ENCODE measurements at places on chromosomes 1 and 21. TPM values are rescaled to one million over a fixed set of nuclear protein-coding genes. Genes with fewer than 3 reads are reported as not detected.

L1TD1 gene
- total RNA-seq, result 0.84 TPM

DCST2 gene
- 1.8 TPM for total RNA-seq

INAVA gene
- total RNA-seq, result 0.36 TPM

INSRR gene
- total RNA-seq, result not detected

IFNLR1 gene
- total RNA-seq, result 0.42 TPM

KRTAP7-1 gene
- not detected for total RNA-seq

ZSWIM5 gene
- 2.1 TPM for total RNA-seq

RORC gene
- 0.24 TPM for total RNA-seq

LRRN2 gene
- 6.8 TPM for total RNA-seq

GBP4 gene
- total RNA-seq, result 10.1 TPM

TFF2 gene
- total RNA-seq, result not detected

S100A7 gene
- not detected for total RNA-seq

OVAAL gene
- not detected for total RNA-seq

FABP3 gene
- total RNA-seq, result 82.0 TPM

OR2L5 gene
- 0.24 TPM for total RNA-seq

NTNG1 gene
- total RNA-seq, result 1.0 TPM

PLXNA2 gene
- 33.3 TPM for total RNA-seq
